Stimulated activated CD4-positive, alpha-beta T cell treated with anti-CD3 and anti-CD28 coated beads, TNF-alpha, amount 100 ng/mL, for 4 hours (primary cell): ENCODE measurements at places on chromosomes 16 and 17.

DNA sequence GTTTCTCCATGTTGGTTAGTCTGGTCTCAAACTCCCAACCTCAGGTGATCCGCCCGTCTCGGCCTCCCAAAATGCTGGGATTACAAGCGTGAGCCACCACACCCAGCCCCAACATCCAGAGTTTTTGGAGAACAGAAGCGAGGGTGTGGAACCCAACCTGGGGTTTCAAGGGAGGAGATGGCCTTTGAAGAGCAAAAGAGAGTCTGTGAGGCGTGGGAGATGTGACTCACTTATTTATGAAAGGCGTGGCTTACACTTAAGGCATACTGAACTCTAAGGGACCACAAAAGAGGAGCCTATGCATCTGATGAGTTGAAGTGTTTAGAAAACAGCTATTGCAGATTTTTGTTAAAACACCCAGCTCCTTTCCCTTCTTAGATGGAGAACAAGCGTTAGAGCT, 18.9 kb downstream of the ARSG start:
- DNase-seq, result peak; percentile 15

DNA sequence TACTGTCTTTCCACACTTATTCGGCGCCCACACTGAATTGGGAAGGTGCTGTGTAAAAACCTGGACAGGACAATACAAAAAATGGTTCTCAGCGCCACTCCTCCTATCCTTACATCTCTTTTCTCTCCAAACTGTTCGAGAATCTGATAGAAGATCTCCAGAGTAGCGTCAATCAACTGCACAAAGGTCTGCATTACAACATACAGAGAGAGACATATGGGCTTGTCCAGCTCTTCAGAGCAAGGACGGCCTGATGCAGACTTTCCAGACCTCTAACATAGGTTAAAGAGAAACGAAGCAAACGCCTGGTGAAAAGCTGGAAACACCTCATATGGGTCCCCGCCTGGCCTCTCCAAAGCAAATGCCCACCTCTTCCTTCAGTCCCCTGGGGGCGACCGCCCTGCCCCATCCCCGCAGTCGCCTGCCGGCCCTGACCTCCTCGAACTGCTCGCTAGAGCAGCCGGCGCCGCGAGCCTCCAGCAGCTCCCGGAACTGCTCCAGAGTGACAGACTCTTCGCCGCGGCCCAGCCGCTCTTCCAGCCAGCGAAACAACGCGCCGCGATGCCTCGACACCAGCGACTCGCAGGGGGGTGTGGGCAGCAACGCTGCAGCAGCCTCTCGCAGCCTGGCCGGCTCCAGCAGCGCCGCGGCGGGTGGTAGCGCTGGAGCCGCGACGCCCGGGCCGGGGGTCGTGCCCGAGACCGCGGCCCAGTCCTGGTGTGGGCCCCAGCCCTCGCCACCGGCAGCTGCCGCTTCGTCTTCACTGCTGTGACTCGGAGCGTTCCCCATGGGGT, 526 bp downstream of the ZZEF1 start:
- DNase-seq, result peak; percentile 10

- peak; percentile 41 for DNase-seq
These were observed 685 bp downstream of the FASN start for GRCh38 chr17:82097184-82097918.

DNA sequence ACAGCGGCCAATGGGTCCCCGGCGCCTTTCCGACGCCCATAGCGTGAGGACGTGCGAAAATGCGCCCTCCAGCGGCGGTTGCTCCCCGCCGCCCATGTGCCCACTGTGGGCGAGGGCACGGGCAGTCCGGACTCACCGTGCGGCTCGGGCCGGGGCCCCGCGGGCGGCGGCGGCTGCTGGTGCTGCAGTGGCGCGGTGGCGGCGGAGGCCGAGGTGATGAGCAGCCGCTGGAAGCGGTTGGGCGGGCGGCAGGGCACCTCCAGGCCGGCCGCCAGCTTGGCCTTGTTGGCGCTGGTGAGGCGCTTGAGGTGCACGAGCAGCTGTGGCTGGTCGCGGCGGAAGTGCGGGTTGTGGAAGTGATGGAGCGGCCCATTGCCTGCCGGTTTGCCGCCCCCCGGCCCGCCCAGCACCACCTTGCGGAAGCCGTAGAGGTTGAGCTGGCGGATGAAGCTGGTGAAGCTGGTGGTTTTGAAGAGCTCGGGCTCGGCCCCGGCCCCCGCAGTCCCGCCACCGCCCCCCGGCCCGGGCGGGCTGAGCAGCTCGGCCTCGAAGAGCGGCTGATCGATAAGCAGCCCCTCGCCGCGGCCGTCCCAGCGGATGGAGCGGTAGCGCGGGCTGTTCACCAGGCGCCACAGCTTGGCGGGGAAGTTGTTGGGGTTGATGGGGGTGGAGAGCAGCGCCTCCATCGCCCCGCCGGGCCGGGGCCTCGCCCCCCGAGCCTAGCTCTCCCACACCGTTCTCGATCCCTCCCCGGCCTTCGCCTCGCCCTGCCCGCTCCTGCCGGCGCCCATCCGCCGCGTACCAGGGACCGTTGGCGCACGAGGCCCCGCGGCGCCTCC, at the start of gene HSF5:
Gene HSF5 (minus strand): TSS at position 820 of the 839 bp plus-strand sequence. CDS start 134 bp downstream, at position 686.
- peak; percentile 52 for DNase-seq

DNA sequence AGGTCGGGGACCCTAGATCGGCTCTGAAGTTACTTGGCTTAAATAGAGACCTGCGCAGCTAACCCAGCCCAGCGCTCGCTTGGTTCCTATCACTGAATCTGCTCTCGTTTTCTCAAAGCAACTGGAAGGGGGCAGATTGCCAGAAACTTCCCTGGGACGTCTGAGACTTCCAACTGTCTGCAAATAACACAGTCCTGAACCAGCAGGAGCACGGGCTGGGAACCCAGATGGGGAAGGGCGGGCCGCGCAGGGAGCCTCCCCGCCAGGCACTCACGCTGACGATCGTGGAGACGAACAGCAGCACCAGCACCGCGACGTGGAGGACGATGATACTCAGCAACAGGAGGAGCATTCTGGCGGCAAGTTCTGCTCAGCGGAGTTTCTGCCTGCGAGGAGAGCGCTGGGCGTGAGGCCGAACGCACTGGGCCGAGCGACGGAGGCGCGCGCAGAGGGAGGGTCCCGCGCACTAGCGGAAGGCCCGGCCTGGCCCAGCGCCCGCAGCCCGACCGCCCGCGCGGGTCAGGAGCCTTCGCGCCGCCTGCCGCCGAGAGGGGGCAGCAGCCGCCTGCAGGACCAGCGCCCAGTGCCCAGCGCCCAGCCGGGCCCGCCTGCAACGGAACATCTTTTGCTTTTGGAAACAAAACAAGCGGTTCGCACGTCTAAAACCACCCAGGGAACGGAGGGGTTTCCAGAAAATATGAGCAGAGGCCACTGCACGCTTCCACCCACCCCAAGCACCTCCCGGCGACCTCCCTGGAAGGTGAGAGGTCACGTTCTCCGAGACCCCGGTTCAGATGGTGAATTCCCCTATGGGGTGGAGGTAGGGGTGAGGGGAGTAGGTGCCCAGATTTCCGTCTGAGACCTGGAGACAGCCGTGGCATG, 4.5 kb downstream of the PMP22 start:
- DNase-seq, result peak; percentile 5

GRCh38 chr17:51149163-51149562, 4.2 kb upstream of the NME1 start:
- DNase-seq, result no peak

- DNase-seq, result no peak
These were observed 4.6 kb downstream of the PRDM7 start for GRCh38 chr16:90072442-90073105.

GRCh38 chr17:78525511-78526160, 51.6 kb downstream of the DNAH17 start:
- no peak for DNase-seq

DNA sequence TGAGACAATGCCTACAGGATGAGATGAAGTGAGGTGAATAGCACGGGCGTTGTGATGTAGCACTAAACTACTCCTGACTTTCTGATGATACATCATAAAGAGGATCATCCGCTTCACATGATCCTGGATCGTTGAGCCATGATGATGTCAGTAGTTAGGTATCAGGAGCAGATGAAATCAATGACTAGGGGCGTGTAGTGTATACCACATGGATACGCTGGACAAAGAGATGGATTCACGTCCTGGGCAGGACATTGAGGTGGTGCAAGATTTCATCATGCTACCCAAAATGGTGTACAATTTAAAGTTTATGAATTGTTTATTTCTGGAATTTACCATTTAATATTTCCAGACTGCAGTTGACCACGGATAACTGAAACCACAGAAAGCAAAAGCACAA, 156.6 kb downstream of the ANKFN1 start:
- no peak for DNase-seq

GRCh38 chr16:66028510-66029216, 337.8 kb upstream of the CDH5 start:
- no peak for DNase-seq

DNA sequence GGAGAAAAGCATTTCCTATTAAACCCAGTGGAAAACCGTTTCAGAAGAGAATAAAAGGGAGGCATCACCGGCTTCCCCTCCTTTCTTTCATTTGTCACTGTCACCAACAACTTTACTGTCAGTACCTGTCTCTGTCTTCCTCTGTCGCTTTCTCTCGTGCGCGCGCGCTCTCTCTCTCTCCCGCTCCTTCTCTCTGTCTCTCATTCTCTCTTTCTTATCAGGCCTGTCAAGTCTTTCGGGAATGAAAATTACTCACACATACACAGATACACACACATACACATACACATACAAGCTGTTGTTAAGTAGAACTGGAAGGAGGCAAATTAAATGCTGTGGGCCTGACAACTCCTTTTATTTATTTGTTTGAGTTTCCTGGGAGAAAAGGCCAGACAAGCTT, 17.6 kb downstream of the MYOCD start:
- DNase-seq, result no peak

DNA sequence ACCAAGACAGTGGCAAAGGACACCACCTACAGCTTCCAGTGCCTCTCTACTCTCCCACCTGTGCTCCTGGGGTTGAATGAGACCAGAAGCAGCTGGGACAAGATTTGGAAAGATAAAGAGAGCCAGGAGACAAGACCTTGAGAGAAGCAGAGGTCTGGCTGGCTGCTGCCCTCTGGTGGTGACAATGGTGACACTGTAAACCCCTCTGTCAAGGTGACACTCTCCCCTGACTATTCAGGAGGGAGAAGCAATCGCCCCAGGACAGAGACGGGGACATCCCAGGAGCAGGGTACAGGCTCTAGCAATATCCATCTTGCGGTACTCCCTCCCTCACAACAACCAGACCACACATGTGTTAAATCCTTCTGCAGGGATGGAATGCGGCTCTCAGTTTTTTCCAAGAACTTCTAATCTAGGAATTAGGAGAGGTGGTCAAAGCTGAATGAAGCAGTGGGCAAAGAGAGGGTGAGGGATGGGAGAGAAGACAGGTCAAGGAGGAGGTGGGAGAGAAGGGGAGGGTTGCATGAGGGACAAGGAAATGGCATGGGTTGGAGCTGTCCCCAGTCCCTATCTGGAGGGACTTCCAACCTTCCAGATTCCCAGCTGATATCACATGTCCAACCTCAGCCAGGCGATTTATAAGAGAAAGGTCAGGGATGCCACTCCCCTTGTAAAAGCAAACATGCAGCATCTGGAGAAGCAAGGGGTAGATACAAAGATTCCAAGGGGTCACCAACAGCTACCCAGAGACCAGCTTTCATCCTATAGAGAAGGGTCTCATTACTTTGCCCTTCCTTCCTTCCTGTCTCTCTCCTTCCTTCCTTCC, 2.9 kb downstream of the PHOSPHO1 start:
- DNase-seq, result peak; percentile 62

DNA sequence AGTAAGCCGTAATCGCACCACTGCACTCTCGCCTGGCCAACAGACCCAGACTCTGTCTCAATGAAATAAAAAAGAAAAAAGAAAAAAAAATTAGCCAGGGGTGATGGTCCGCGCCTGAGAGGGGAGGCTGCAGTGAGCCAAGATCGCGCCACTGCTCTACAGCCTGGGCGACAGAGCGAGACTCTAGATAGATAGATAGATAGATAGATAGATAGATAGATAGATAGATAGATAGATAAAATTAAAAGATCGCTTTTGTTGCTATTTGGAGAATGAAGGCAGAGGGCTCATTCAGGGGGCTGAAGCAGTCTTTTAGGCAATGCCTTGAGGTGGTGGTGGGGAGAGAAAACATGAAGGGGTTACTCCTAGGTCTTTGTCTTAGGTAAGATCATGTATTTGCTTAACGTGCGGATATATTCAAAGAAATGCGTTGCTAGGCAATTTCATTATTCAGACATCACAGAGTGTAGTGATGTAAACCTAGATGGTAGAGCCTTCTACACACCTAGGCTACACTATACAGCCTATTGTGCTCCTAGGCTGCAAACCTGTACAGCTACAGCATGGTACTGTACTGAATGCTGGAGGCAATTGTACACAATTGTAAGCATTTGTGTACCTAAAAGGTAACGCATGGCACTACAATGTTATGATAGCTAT, 4.3 kb upstream of the HES7 start:
- DNase-seq, result no peak

- DNase-seq, result no peak
These were observed 92.1 kb upstream of the ZNF750 start for GRCh38 chr17:82931699-82932517.

DNA sequence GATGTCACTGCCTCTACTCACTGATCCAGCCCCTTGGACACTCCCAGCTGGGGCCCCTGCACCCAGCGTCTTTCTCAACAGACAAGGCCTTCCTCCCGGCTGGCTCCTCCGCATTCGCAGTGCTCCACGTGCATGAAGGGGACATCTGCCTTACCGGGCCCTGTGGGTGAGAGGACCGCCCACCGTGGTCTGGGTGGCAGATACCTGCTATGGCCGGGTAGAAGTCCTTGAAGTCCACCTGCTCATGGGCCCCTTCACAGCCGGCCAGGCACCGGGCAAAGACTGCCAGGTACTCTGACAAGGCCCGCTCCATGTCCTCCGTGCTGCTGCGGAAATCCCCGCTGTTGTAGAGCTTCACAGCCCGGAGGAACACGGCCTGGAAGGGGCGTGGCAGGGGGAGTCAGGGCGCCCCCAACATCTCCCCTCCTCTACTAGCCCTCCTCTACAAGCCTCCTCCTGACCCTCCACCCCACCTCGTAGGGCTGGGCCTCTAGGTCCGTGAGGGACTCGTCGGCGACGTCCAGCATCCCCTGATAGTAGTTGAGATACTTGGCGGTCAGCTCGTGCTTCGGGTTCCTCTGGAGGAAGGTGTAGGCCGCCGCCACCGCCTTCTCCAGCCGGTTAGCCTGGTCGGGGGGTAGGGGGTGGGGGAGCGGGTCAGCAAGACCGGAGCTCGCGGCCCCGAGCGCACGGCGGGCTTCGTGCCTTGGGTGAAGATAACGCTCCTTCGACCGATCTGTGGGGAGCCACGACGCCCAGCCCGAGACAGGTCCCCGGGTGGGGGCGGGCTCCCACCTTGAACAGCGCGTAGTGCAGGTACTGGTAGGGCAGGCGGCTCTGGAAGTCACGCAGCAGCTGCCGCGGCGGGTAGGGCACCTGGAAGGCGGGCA, 845 bp downstream of the P3H4 start:
- no peak for DNase-seq

- DNase-seq, result no peak
These were observed 12.3 kb downstream of the FOXL1 start for GRCh38 chr16:86590501-86591144.

GRCh38 chr16:3785413-3785812, 68.1 kb upstream of the TRAP1 start:
- no peak for DNase-seq

- no peak for DNase-seq
These were observed 11.0 kb upstream of the CRISPLD2 start for GRCh38 chr16:84808826-84809225.
